ENCODE measurements at places on chromosomes 5 and 9.
A peak's percentile ranks its signal among the peaks of the same experiment; 100 is the strongest.

DNA sequence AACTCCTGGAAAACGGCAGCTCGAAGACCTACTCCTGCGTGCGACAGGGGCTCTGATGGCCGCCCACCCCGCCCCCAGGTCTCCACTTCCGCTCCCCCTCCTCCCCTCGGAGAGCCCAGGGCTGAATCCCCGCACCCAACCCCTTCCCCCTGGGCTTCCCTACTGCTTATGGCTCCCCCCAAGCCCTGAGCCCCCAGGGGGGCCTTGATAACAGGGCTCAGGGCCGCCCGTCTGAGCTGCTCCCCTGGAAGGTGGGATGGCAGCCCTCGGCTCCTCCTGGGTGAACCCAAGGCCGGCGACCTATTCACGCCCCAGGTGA lies 30.4 kb downstream of the GLT6D1 start:
- peak; percentile 63 for DNase-seq

DNA sequence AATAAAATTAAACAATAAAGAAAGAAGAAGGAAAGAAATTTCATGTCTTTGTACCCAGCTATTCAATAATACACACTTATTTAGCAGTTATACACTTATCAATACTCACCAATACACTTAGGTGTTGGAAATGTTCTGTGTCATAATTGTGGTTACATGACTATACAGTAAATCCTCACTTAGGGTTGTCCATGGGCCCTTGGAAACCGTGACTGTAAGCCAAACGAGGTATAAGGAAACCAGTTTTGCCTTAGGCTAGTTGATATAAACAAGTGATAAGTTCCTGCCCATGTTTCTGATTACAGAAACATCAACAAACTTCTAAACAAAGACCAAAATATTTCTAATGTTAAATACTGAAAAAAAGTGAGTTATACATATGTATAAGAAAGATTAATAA lies 10.0 kb upstream of the SLCO4C1 start:
- DNase-seq = no peak

DNA sequence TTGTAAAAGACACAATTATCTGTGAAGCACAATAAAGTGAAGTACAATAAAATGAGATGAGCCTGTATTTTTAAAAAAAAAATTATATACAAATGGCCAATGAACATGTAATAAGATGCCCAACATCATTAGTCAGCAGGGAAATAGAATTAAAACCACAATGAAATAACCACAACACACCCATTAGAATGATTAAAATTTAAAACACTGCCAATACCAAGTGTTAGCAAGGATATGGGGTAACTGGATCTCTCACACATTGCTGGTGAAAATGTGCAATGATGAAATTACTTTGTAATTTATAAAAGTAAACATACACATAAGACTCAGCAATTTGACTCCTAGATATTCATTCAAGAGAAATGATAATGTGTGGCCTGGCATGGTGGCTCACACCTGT lies 62.8 kb downstream of the SHOC1 start:
- no peak for DNase-seq

DNA sequence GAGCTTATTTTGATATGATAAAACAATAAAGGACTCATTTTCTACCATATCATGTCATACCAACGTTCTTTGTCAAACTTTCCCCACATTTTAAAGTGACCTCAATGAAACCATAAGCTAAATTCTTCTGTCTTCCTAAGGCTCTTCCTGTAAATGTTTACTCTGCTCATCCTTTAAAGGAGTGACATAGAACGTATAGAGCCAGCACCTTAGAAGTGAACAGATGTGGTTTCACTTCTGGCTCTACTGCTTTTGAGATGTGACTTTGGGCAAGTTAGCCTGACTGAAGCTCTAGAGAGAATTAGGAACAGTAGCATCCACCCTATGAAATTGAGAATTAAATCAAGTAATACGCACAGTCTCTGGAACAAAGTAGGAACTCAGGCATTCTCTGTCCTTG lies 24.1 kb downstream of the SAR1B start:
- DNase-seq = no peak

DNA sequence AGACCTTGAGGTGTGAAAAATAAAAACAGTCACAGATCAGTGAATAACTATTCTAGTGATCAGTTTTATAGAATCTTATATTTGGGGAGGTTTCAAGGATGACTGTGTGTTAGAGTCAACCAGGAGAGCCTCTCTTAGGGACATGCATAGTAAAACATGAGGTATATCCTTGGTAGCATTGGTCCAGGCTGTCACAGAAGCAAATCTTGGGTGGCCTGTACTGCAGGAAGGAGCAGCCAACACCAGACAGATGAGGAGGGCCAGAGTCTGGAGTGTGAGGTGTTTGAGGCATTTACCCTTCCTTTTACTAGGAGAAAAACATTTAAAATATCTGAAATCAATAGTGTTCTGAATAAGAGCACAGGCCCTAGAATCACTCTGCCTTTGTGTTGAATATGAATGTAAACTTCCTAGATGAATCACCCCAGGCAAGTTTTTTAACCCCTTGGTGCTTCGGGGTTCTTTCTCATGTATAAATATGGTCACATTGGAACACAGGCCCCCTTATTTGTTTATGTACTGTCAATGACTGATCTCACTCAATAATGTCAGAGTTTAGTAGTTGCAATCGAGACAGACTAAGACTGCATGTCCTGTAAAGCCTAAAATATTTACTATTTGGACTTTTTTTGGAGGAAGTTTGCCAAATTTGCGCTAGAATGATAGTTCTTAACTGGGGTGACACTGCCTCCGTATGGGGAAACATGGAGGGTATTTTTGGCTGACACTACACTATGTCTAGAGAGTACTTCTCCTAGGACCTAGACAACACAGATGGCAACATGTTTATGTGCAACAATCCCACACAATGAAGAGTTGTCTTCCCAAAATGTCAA lies 416.5 kb upstream of the POU5F2 start:
- no peak for DNase-seq

DNA sequence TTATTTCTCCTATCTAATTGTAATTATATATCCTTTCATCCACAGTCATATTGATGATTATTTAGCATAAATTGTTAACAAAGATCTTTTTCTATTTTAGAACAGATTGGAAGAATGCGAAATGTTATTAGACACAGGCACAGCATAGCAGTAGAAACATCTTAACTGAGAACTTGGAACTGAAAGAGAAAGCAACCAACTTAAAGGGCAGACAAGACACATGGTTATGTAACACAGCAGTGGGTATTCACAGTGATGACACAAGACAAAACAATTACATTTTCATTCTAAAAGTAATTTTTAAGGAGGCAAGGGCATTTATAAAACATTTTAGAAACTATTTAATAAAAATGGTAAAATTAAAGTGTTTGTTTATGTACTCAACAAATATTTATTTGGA lies 57.7 kb upstream of the MEF2C start:
- no peak for DNase-seq

Data from posterior vena cava (tissue), 2 donors.